ENCODE measurements at places on chromosomes 13 and 19. TPM values are rescaled to one million over a fixed set of nuclear protein-coding genes. Genes with fewer than 3 reads are reported as not detected.

Gene FFAR3
- not detected for total RNA-seq

GRCh38 chr19:47112166-47112996 lies 1.2 kb downstream of the ZC3H4 start:
- peak; percentile 76 for DNase-seq
- peak overlapping the region; percentile 91 for H3K4me3 ChIP-seq
- peaks cover 37% of the 10 kb centered on the region for H3K4me1 ChIP-seq

DNA sequence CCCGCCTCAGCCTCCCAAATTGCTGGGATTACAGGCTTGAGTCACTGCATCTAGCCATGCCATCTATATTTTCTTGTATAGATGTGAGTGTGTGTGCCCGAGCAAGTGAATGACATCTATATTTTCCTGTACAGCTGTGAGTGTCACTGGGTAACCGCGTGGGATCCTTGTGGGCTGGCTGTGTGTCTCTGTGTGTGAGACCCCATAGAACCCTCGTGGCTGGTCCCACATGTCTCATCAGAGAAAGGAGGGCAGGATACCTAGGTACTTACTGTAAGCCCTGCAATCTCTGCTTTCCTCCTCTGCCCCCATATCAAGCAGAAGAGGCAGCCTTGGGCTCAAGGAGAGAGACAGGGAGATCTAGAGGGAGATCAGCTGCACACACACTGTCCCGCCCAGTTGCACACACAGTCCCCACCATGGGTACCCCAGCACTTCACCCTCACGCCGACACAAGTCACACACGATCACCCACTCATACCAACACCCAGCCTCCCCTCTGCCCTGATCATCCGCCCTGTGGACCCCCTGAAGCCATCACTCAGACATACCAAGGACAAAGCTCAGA lies 655 bp downstream of the DENND1C start:
- H3K36me3 ChIP-seq, result no peaks in the 10 kb centered on the region
- peaks cover 15% of the 10 kb centered on the region for H3K4me1 ChIP-seq
- no peak for DNase-seq
- H3K27me3 ChIP-seq, result peaks cover 4% of the 10 kb centered on the region
- no peak overlapping the region for H3K4me3 ChIP-seq

- no peaks in the 10 kb centered on the region for H3K36me3 ChIP-seq
- no peak overlapping the region for H3K4me3 ChIP-seq
These were observed 2806.7 kb downstream of the PCDH9 start for GRCh38 chr13:64423467-64423866.

Gene SPACA7
- not detected for total RNA-seq

Data from WTC11 (cell line).